ENCODE measurements at places on chromosomes 5 and 9.

GRCh38 chr5:135986401-135986800, 31.6 kb upstream of the LECT2 start:
- DNase-seq = no peak

DNA sequence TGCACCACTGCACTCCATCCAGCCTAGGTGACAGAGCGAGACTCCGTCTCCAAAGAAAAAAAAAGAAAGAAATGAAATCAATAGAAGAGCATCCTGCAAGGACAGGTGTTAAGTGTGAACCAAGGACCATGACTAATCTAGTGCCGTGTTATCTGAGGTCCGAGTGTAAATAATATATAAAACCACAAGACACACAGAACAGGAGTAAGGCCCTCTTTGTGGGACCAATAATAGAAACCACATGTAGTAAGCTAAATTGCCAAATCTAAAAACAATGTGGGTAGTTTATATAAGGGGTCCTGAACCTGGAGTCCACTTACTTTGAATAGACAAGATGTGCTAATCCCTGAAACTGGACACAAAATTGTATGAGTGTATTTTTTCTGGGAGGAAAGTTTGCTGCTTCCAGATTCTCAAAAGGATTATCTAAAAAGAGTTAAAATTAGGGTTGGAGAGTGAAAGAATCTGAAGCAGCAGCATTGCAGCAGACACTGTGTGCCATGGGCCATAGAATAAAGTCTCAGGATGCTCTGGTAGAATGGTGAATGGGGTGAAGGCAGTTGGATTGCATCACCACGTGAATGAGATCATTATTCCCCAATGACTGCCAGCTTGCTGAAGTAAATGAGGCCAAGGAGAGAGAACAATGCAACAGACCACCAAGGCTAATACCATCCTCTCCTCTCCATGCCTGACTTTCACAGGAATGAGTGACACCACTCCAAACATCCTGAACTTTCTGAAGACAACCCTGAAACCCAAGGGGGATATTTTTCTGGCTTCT, 222.7 kb downstream of the DCP2 start:
- DNase-seq = no peak

DNA sequence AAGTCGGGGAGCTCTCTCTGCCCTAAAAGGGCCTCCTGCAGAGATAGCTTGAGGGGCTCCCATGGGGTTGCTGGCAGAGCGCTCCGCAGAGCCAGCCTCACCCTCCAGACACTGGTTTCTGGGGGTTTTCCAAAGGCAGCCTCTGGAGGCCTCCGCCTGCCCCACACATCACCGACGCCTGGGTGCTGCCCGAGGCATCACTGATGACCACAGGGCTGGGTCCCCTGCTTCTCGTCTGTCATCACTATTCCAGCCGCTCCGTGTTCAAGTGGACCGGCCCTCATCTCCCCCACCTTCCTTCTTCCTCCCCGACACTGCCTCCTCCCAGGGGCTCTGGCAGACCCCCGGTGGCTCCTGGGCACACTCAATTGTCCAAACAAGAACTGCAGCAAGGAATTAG, 64.1 kb upstream of the IRX4 start:
- peak; percentile 23 for DNase-seq

GRCh38 chr9:16925426-16925825, 55.0 kb upstream of the BNC2 start:
- DNase-seq = no peak

DNA sequence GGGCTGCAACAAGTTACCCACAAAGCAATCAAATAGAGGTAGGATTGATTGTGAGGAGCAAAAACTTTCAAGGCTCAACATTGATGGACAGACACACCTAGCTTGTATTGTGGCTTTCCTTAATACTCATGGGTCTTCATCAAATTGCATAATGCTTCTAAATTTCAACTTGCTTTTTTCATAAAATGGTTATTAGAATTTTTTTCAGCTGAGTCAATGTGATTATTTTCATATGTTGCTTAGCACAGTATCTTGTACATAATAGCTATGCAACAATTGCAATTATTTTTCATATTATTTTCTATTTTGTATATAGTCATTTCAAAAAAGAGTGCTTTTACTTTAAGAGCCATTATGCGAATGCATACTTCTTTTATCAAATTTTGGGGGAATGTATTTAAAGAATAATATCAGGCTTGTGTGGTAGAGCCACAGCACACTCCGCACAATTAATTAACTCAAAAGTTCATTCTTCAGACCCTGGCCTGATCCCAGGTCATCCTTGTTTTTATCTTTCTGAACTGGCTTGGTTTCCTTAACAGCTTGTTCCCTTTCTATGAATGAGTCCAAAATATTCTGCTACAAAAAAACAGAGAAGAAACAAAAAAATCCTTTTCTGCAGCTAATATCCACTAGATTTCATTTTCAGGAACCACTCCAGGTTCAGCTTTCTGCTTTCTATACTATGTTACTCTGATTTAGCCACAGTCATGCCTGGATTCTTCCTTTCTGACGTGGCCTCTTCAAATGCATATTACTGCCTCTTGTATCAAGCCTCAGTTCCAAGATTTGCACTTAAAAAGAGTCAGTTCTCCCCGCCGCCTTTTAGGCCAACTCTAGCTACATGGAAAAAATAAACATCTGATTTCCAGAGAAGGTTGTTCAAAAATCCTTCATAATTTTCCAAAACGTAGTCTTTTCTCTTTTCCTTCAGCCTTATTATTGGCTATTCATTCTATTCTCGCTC, 45.3 kb upstream of the CDH9 start:
- DNase-seq = no peak

GRCh38 chr5:133278317-133278716, 226.5 kb downstream of the HSPA4 start:
- no peak for DNase-seq

DNA sequence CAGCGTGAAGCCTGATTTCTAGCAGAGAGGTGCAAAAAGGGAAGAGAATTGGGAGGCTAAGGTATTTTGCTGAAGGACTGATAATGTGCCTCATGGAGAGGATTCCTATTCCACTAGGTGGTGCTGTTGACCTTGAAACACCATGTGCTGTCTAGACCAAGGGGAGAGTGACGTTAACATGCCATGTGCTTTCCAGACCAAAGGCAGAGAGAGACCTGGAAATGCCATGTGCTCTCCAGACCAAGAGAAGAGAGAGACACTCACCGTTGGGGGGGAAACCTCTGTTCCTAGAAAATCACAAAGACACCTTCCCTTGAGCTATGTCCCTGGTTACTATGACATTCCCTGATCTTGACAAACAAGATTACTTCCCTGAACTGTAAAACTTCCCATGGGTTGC, 286.0 kb upstream of the TUSC1 start:
- peak; percentile 54 for DNase-seq

- DNase-seq = no peak
Observed at GRCh38 chr5:126464959-126465358, 41.8 kb downstream of the GRAMD2B start.

GRCh38 chr9:80020530-80020929, 448.8 kb downstream of the TLE4 start:
- no peak for DNase-seq

DNA sequence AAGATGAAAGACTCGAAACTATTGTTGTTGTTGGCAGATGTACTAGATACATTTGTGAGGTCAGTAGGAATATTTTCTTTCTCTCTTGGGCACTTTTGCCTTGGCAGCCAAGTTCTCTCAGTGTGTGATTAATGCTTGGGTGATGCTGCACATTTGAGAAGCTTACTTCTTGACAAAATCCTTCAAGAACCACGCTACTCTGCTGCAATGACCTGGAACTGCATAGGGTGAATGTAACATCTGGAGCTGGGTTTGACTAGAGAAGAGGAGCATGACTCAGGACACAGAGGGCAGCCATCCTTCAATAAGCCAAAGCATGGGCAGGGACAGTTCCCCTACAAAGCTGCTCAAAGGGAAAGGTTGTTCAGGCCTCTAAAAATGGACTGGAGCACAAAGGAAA, 75.5 kb upstream of the PUM3 start:
- no peak for DNase-seq

- no peak for DNase-seq
Observed at GRCh38 chr5:97839341-97840086, 656.5 kb upstream of the RIOK2 start.

DNA sequence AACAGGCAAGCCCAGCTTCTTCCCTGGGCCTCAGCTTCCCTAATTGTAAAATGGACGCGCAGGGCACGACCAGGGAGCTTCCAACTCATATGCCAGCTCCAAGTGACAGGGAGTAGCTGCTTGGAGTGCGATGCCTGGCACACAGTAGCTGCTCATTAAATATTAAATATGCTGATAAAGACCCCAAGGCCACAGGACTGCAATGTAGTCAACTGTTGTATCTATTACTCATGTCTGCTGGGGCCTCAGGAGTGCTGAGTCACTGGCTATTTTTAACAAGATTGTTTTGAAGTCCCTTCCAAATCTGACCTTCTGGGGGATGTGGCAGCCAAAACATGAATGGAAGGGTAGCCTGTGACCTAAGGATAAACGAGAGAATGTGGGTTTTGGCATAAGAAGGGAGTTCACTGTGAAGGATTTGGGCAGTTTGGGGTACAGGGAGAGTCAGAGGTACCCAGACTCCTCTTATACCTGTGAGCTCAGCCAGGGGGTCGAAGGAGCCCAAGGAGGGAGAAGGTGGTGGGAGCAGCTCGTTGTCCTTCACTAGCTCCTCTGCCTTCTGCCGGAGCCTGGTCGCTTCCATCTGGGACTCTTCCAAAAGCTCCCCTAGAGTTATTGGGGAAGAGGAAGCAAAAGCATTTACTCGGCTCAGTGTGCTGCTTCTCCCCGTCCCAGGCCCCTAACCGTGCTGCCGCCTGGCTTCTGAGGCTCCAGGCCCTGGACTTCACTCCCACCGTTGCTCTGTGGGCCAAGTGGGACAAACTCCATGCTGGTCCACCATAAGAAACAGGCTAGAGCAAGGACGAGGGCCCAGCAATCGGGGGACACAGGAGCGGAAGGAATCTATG, 17.5 kb downstream of the TNIP1 start:
- DNase-seq = no peak

- no peak for DNase-seq
Observed at GRCh38 chr5:33892620-33893137, 889 bp upstream of the ADAMTS12 start.

GRCh38 chr5:76718880-76719279, 3.0 kb downstream of the F2R start:
- no peak for DNase-seq

GRCh38 chr5:52710310-52710971, 77.3 kb upstream of the ITGA1 start:
- DNase-seq = no peak

DNA sequence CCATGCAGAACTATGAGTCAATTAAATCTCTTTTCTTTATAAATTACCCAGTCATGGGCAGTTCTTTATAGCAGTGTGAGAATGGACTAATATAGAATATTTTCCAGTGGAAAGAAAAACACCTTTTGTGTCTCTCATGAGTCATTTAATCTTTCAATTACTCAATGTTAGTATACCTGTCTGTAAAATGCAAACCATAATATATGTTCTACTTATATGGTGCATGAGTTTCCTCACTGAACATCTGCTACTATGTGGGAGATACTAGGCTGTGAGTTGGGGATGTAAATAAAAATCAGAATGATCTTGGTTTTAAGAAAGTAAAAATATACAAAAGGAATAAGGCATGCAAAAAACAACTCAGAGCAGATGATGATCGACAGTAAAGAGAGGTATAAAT, 15.0 kb downstream of the CDH10 start:
- DNase-seq = no peak

- DNase-seq = no peak
Observed at GRCh38 chr5:131747180-131748105, 49.4 kb downstream of the FNIP1 start.

DNA sequence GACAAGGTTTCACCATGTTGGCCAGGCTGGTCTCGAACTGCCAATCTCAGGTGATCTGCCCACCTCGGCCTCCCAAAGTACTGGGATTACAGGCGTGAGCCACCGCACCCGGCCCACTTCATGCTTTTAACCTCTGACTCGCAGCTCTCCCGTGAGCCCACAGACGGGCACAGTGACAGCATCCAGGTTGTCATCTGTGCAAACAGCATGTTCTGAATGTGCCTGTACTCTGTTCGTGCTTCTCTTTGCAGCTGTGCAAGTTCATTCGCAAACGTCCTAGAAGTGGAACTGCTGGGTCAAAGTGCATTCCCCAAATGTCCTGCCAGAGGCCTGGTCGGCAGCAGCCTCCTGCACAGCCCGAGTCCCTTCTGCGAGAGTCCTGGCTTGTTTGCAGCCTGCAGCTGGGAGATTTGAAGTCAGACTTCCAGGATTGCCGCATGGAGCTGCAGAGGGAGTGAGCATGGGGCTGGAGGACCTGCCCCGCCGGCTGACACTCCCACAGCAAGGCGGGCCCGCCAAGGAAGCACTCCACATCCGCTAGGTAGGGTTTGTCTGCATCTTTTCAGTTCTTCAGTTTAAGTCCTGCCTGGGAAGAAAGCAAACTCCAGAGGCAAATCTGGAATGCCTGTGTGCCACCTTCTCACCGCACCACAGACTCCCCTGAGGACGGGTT, 3.4 kb downstream of the BRD3OS start:
- DNase-seq = no peak

DNA sequence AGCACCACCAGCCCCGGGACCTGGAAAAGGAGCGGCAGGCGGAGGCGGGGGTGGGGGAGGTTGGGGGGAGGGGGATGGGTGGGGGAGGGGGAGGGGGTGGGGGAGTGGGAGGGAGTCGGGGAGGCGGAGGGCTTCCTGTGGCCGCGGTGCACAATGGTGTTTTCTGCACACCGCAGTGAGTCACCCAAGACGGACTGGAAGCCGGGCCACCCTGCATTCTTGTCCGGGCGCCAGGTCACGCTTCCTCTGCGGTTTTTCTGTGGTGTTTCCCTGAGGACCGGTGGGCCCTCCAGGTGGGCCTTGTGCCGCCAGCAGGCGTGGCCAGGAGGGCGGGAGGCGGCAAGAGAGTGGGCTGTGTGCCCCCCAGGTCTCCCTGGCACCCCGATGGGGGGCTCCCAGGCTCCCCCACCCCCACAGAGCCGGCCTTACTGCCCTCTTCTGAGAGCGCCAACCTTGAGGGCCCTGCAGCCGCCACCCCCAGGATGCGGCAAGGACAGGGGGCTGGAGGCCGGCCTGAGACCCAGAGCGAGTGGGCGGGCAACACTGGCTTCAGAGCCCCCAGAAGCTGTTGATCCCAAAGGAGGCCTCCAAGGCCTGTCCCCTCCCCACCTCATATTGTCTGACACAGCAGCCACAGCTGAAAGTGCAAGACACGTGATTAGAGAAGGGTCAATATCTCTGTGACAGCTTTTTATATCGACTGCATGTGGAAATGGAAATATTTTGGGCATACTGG, 11.1 kb downstream of the EXD3 start:
- no peak for DNase-seq

GRCh38 chr9:13089666-13090065, 189.8 kb downstream of the MPDZ start:
- DNase-seq = no peak

Measured in head of caudate nucleus (tissue), 42 donors.